ENCODE measurements at places on chromosomes 2 and 18.

DNA sequence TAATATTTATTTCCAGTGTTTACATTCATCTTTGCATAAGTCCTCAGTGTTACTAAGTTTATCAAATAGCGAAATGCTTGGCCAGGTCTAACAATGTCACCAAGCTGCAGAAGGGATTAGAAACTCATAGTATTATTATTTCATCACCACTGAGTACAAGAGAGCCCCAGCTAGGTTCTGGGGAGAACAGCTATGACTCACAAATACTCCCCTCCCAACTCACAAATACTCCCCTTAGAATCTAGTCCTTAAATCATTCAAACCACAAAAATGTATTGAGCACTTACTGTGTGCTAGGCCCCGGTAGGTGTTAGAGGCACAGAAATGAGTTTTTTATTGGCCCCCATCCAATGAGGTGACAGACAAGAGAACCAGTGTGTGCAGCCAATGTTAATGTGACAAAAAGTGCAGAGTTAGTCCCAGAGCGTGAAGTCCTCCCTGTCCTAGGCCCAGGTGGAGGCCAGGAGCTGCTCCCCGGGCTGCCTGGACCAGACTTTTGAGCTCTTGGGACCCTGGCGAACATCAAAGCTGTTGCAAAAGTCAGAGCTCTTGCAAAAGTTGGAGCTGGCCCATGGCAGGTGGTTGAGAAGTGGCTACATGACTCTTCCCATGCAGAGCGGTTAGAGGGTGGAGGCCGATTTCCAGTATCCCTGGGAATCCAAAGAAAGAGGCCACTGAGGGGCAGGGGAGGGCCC is 9.8 kb downstream of the STEAP3 start:
- no peaks in the 10 kb centered on the region for H3K27me3 ChIP-seq
- no peak overlapping the region for H3K27ac ChIP-seq
- H3K36me3 ChIP-seq = no peaks in the 10 kb centered on the region
- H3K4me3 ChIP-seq = no peak overlapping the region

DNA sequence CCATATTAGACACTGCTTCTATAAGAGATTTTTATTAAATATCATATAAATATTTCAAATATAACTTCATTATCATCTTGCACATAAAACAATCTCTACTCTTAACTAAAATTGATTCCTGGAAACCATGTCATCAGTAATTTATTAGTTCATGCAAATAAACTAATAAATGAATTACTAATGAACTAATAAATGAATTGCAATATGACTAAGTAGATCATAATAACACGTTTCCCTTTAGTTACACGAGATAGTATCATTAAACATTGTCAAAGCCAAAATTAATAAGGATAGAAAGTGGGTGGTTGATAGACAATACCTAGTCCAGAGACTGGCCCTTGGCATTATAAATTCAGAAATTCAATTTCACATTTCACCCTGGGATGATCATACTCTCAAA is 26.1 kb downstream of the METTL4 start:
- DNase-seq = no peak
- H3K27me3 ChIP-seq = no peaks in the 10 kb centered on the region
- H3K4me3 ChIP-seq = no peak overlapping the region
- no peaks in the 10 kb centered on the region for H3K4me1 ChIP-seq
- H3K27ac ChIP-seq = no peak overlapping the region

GRCh38 chr18:76823161-76823538 is 793 bp downstream of the ZNF236 start:
- peak overlapping the region; percentile 24 for H3K27ac ChIP-seq
- no peaks in the 10 kb centered on the region for H3K36me3 ChIP-seq
- no peaks in the 10 kb centered on the region for H3K27me3 ChIP-seq
- peak; percentile 57 for DNase-seq
- peak overlapping the region; percentile 96 for H3K4me3 ChIP-seq
- H3K4me1 ChIP-seq = no peaks in the 10 kb centered on the region

GRCh38 chr2:203578759-203579643 is 43.9 kb upstream of the RAPH1 start:
- H3K36me3 ChIP-seq = no peaks in the 10 kb centered on the region
- no peak overlapping the region for H3K27ac ChIP-seq
- DNase-seq = peak; percentile 69
- peak overlapping the region; percentile 66 for H3K4me3 ChIP-seq

DNA sequence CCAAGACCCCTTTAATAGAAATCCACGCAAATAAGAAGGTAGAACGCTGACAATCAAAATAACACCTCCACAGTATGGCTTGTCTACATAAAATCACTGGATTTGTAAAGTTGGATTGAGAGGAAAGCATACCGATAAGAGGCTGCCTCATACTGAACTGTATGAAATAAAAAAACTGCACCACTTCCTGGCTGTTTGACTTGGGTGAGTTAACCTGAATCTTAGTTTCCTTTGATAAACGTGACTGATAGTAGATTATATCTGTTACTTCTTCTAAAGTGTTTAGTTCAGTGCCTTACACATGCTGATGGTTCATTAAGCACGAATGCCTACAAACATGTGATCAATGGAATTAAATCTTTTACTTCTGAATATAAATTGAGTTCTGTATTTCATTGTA is 140.4 kb upstream of the RNF152 start:
- no peaks in the 10 kb centered on the region for H3K27me3 ChIP-seq
- peaks cover 4% of the 10 kb centered on the region for H3K4me1 ChIP-seq
- no peak for DNase-seq

GRCh38 chr2:196914867-196915460 is 11.5 kb downstream of the PGAP1 start:
- H3K4me3 ChIP-seq = no peak overlapping the region
- peaks cover 3% of the 10 kb centered on the region for H3K4me1 ChIP-seq
- no peak for DNase-seq

GRCh38 chr2:5692561-5693286 is 540 bp downstream of the SOX11 start:
- peaks cover under 1% of the 10 kb centered on the region for H3K36me3 ChIP-seq
- H3K4me3 ChIP-seq = peak overlapping the region; percentile 99
- peak; percentile 86 for DNase-seq
- H3K27ac ChIP-seq = peak overlapping the region; percentile 99

- H3K4me3 ChIP-seq = no peak overlapping the region
- no peak overlapping the region for H3K27ac ChIP-seq
- no peaks in the 10 kb centered on the region for H3K4me1 ChIP-seq
- peaks cover 43% of the 10 kb centered on the region for H3K27me3 ChIP-seq
- DNase-seq = peak; percentile 85
- no peaks in the 10 kb centered on the region for H3K36me3 ChIP-seq
Observed at GRCh38 chr2:75424936-75425619, 135.7 kb downstream of the EVA1A start.

DNA sequence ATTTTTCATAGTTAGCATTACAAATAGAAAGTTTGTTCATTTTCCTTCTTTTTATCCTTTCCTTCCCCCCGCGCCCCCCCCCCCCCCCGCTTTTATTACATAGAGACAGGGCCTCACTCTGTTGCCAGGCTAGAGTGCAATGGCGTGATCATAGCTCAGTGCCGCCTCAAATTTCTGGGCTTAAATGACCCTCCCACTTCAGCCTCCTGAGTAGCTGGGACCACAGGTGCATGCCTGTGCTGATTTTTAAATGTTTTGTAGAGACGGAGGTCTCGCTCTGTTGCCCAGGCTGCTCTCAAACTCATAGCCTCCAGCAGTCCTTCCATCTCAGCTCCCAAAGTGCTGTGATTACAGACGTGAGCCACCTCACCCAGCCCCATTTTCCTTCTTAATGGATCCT is 91.2 kb upstream of the ALPP start:
- no peaks in the 10 kb centered on the region for H3K27me3 ChIP-seq
- H3K4me3 ChIP-seq = no peak overlapping the region
- H3K36me3 ChIP-seq = no peaks in the 10 kb centered on the region
- H3K4me1 ChIP-seq = peaks cover 2% of the 10 kb centered on the region
- DNase-seq = no peak

DNA sequence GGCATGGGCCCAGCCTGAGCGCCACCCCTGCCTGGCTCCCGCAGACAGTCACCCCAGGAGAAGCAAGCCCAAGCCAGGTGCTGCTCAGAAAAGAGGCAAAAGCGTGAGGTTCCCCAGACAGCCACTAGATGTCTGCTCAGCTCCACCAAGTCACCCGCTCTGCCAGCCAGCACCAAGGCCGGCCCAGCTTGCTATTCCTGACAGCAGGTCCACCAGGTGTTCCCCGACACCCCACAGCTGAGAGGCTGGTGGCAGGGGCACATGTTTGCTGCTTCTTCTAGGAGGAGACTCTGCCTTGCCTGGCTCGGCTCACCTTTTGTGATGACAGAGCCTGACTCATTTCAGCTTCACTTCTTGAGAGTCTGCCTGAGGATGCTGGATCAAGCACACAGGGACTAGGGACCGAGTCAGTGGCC is 206.7 kb downstream of the MGAT5 start:
- peak overlapping the region; percentile 32 for H3K27ac ChIP-seq
- peak; percentile 95 for DNase-seq
- no peaks in the 10 kb centered on the region for H3K36me3 ChIP-seq
- no peak overlapping the region for H3K4me3 ChIP-seq
- no peaks in the 10 kb centered on the region for H3K27me3 ChIP-seq

DNA sequence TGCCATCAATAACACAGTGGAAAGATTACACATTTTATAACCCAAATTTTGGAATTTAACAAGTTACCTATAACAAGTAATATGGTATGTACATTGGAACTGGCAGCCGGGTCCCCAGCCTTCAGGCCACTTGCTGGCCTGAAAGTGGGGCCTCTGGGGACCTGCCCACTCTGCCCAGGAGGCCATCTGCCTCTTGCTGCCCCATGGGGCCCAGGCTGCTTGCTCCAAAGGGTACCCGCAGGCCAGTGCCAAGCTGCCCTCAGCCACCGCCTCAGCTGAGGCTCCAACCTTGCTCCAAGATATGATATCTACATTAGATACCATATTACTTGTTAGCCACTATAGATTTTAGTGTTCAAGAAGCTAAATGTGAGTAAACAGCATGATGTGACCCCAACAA is 120.8 kb upstream of the TMEFF2 start:
- H3K4me1 ChIP-seq = no peaks in the 10 kb centered on the region
- no peak overlapping the region for H3K4me3 ChIP-seq
- no peaks in the 10 kb centered on the region for H3K27me3 ChIP-seq
- no peak overlapping the region for H3K27ac ChIP-seq
- no peak for DNase-seq

GRCh38 chr18:69586537-69586936 is 185.8 kb downstream of the DOK6 start:
- no peaks in the 10 kb centered on the region for H3K4me1 ChIP-seq
- no peaks in the 10 kb centered on the region for H3K27me3 ChIP-seq
- no peaks in the 10 kb centered on the region for H3K36me3 ChIP-seq
- no peak for DNase-seq

All from endodermal cell (in vitro differentiated cells).